ENCODE measurements at places on chromosomes 1 and 21. TPM values are rescaled to one million over a fixed set of nuclear protein-coding genes. Genes with fewer than 3 reads are reported as not detected.

The GPR37L1 gene
- polyA plus RNA-seq, result 0.09 TPM

The FAM229A gene
- 5.5 TPM for polyA plus RNA-seq

DNA sequence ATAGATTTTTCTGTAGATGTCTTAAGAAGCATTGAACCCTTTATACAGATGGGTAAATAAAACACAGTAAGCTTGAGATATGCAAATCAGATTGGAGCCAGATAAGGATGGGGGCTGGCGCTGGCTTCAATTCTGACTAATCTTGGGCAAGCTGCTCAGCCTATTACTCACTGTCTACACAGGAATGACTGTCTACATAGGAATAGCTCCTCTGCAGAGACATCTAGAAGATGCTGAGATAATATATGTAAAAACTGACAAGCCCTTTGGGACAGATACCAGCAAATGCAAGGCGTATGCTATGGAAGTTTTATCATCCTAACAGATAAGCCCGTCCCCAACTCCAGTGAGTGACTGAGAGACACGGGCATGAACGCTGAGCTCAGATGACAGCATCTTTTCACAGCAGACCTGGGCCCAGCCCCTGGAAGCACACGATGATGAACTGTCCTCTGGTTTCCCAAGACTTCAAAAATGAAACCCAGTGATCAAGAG is 1.7 kb downstream of the CLDN14 start:
- no peak for DNase-seq

DNA sequence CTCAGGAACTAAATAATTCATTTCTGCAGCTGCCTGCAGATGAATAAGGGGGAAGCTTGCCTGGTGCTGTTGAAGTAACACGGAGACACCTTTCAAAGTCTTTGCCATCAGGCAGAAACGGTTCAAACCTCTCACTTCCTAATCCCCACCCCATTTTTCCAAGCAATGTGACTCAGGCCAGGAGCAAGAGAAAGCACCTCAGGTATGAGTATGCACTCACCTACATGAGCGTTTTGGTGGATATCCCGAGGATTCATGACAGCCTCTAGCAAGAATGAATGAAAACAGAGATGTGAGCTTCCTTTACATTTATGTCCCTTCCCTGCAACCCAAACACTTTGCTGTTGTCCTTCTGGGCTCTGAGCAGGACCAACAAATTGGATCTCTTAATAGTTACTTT is 63.4 kb upstream of the LAX1 start:
- no peak for DNase-seq

DNA sequence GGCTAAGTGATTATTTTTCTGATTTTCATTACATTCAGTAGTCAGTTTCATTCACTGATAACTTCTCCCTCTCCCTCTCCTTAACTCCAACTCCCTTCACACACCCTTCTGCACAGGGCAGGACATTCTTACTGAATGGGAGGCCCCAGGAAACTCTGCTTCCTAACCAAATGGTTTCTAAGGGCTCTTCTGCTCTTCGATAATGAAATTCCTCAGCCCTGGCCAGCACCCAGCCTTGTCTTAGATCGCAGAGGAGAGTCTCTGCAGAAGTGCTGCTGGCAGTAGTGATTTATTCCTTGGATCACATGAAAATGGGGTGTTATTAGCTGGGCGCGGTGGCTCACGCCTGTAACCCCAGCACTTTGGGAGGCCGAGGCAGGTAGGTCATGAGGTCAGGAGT is 16.4 kb downstream of the PLEKHM2 start:
- DNase-seq, result no peak

GRCh38 chr1:147912553-147912952 is 10.0 kb downstream of the GJA8 start:
- DNase-seq, result no peak

GRCh38 chr1:154953611-154954038 is 2.3 kb downstream of the PBXIP1 start:
- DNase-seq, result no peak

The C4BPA gene
- polyA plus RNA-seq, result 0.69 TPM

DNA sequence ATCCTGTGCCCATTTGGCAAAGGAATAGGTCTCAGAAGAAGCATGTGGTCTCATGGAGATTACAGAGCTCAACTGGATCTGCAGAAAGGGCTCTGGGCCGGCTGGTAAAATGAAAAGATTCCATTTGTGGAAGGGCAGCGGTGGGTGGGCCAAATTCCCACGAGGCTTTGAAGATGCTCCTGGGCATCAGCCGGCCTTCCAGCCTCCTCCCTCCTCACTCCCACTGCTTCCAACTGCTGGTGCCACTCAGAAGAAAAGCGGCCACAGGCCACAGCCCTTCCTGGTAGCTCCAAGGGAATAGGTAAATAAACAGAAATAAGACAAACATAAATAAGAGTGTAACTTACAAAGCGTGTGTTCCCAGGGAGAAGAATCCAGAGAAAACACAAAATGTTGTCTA is 136.3 kb upstream of the SLC44A3 start:
- DNase-seq, result no peak

DNA sequence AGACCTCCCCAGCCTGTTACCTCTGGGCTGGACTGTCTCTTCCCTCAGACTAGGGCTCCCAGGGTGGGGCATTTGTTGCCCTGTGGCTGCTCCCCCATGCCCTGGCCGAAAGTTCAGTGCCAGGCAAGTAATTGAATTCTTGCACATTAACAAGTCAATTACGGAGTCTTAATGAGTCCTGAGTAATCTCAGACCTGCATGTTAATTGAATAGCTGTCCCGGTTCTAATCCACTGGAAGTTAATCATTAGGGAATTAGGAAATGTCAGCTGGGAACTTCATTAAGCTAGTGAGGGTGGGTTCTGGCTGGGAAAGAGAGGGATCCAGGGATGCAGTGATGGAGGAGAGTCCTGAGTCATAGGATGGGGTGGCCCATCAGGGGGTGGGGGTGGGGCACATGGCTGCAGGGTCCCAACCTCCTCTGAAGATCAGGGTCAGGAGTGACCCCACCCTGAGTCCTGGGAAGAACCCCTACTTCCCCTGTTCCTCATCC is 47.1 kb upstream of the CSF3R start:
- no peak for DNase-seq

The USH2A gene
- polyA plus RNA-seq, result 0.37 TPM

The LCE6A gene
- polyA plus RNA-seq, result not detected

DNA sequence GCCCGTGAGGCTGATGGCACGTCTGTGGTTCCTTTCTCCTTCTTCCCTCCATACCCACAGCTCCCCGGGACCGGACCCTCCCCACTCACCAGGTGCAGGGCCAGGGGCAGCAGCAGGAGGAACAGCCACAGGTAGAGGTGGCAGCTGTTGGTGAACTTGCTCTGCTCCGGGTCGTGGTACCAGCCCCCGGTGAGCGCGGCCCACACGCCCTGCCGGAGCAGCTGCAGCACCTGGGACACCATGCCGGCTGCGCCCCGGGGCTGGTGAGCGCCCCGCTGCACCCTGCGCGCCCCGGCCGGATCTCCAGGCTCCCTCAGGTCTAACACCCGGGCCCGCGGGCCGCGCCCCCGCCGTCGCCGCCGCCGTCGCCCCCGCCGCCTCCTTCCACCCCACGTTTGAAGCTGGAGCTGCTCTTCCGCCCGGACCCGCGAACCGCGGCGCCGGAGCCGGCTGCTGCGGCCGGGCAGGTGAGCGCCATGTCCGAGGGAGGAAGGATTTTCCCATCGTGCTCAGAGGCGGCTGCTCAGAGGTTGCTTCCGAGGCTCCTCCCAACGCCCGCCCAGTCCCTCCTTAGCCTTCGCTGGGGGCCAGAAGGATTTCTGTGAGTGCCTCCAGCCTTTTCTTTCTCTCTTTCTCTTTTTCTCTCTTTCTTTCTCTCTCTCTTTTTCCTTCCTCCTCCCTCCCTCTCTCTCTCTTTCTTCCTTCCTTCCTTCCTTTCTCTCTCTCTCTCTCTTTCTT is at the start of gene PCNX2:
Gene PCNX2, minus strand, starts transcription at position 489 of the 738 bp plus-strand sequence. Its CDS starts 247 bp downstream, at position 242.
- peak; percentile 54 for DNase-seq

GRCh38 chr21:18646116-18646515 is 242.5 kb upstream of the TMPRSS15 start:
- no peak for DNase-seq

GRCh38 chr1:14263671-14264070 is 334.8 kb upstream of the KAZN start:
- DNase-seq, result no peak

The C1QTNF12 gene
- polyA plus RNA-seq, result 13.8 TPM

- no peak for DNase-seq
Measured at GRCh38 chr21:17466166-17466565, 46.7 kb upstream of the CXADR start.

The COL24A1 gene
- 1.8 TPM for polyA plus RNA-seq

The ILDR2 gene
- polyA plus RNA-seq, result 16.9 TPM

The KIAA1614 gene
- polyA plus RNA-seq, result 9.2 TPM

The TLCD4 gene
- polyA plus RNA-seq, result 6.8 TPM

- peak; percentile 62 for DNase-seq
Measured at GRCh38 chr1:47175227-47175934, 14.5 kb downstream of the PDZK1IP1 start.

The PARS2 gene
- 11.9 TPM for polyA plus RNA-seq

DNA sequence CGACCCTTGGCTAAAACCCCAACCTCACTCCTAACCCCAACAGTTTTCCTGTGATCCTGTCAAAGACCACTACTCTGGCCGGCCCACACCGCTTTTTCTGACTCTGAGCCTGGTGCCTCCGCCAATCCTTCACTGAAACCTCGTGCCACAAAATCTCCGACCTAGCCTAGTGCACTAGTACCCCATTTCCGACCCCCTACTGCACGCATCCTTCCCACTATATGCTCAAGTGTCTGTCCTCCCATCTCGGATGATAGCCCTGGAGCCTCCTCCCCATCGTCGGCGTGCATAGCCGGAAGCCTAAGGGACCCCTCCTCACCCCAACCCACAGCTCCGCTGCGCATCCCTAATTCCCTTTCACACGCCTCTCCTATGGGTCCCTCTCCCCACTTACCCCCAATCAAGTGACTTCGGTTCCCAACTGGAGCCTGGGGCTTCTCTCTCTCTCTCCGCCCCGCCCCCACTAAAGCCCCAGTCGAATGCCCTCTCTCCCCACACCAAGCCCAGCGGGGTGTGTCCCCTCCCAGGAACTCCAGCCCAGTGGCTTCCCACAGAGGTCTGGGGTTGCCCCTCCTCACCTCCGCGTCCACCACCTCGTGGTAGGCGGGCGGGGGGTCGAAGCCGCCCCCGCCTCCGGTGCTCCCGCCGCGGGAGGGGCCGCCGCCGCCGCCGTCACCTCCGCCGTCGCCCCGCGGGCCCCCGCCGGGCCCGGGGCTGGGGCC is 791 bp downstream of the USP24 start:
- DNase-seq, result peak; percentile 58

The CA14 gene
- polyA plus RNA-seq, result 6.8 TPM

The PTGS2 gene
- polyA plus RNA-seq, result 0.93 TPM

- no peak for DNase-seq
Measured at GRCh38 chr1:84691122-84691783, 992 bp upstream of the SSX2IP start.

DNA sequence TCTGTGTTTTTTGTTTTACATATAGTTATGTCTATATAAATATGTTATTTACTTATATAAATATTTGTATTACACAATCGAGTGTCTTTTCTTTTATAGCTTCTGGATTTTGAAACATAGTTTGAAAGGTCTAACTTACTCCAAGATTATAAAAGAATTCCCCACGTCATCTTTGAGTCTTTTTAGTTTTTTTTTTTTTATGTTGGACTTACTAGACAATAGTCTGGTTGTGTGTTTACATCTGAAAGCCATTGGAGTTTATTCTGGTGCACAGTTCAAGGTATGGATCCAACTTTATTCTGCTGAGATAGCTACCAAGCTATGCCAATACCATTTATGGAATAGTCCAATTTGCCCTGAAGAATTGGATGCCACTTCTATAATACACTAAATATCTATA is 26.1 kb upstream of the RCAN3 start:
- no peak for DNase-seq

The TNFRSF18 gene
- 0.75 TPM for polyA plus RNA-seq

- DNase-seq, result no peak
Measured at GRCh38 chr1:173871500-173871899, 3.3 kb downstream of the ZBTB37 start.

DNA sequence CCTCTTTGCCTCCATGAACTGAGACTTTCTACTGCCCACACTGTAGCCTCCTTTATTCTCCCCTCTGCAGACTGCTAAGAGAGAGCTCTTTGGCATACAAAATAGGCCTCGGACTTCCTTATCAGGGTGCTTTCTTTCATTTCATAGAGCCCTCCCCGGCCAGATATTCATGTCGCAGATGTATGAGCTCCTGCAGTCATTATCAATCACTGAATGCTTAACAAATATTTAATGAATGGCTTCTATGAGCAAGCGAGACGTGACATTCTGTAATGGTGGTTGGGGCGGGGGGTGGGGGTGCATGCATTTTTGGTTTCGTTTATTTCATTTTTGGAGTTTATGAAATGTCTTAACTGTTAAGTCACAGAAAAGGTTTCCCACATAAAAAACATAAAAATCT is 344.8 kb upstream of the KAZN start:
- no peak for DNase-seq

DNA sequence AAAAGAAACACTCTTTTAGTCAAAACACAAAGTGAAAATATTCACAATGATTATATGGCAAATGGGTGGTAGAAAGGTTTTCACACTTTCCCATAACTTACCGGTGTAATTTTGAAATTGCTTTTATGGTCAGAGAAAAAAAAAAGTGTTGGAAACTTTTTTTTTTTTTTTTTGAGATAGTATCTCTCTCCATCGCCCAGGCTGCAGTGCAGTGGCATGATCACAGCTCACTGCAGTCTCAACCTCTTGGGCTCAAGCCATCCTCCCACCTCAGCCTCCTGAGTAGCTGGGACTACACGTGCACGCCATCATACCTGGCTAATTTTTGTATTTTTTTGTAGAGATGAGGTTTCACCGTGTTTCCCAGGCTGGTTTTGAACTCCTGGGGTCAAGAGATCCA is 3.3 kb downstream of the IFNGR2 start:
- no peak for DNase-seq

The CFHR4 gene
- polyA plus RNA-seq, result not detected

GRCh38 chr1:83999316-83999819 is 436 bp upstream of the TTLL7 start:
- peak; percentile 73 for DNase-seq

DNA sequence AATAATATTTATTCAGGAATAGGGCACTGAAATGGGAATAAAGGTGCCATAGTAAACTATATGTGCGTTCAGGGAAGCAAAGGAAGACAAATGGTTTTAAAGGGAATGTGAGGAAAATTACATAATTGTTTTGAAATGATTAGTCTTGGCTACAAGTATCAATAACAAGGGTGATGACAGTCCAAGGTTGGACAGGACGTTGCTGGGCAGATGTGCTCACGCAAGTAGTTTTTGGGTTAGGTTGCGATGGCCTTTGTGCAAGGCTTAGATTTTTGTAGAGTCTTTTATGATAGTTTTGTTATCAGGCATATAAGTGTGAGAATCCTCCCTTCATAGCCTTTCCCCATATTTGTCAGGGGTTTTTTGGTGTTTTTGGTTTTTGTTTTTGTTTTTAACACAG is 57.0 kb downstream of the SPATA6 start:
- DNase-seq, result no peak

The SGIP1 gene
- polyA plus RNA-seq, result 11.7 TPM

DNA sequence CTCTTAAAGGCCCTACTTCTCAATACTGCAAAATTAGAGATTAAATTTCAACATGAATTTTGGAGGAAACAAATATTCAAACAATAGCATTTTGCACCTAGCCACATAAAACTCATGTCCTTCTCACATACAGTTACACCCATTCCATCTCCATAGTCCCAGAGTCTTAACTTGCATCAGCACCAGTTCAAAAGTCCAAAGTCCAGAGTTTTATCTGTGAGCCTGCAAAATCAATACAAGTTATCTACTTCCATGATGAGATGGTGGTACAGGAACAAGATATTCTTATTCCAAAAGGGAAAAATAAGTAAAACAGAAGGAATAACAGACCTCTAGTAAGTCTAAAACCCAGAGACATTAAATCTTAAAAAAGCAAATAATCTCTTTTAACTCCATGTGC is 686.0 kb upstream of the ADGRL4 start:
- DNase-seq, result no peak

All from renal pelvis (tissue), 12 donors.